ENCODE measurements at places on chromosomes 11 and 22.

DNA sequence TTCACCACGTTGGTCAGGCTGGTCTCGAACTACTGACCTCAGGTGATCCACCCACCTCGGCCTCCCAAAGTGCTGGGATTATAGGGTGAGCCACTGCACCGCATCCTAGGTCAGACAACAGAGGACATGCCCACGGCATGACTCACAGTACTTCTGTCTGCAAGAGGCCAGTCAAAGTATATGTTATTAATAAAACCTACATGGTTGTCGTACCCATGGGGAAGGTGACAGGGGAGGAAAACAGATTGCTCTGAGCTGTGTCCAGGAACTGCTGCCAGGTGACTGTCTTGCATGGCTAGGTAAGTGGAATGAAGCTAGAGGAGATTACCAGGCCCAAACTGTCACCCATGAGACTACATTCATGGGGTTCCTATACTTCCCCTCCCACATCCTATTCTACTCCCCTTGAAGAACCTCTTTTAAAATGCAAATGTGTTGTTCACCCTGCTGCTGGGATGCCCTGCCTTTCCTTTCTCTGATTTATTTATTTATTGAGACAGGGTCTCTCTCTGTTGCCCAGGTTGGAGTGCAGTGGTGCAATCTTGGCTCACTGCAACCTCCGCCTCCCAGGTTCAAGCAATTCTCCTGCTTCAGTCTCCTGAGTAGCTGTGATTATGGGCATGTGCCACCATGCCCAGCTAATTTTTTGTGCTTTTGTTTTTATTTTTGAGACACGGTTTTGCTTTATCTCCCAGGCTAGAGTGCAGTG, 2.0 kb upstream of the NLRX1 start:
- no peak for DNase-seq

- DNase-seq: no peak
Measured at GRCh38 chr11:11574373-11575287, 47.2 kb downstream of the GALNT18 start.

DNA sequence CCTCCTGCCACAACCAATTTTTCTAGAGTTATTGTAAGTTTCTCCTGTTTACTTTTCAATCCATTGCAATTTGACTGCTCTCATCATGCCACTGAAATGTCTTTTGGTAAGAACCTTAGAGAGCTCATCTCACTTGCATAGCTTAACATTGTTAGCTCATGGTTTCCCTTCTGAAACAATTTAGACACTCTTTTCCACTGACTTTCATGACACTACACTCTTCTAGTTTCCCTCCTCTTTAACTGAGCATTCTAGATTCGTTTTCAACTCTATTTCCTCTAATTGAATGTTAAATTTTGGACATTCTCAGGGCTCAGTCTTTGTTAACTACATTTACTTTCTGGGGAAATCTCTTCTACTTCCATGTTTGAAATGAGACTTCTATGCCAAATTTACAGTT, 369.1 kb downstream of the JRKL start:
- DNase-seq: no peak

- no peak for DNase-seq
Measured at GRCh38 chr11:116931206-116931953, 94.0 kb upstream of the APOA1 start.

- no peak for DNase-seq
Measured at GRCh38 chr11:2679011-2679676, 20.6 kb downstream of the KCNQ1OT1 start.

DNA sequence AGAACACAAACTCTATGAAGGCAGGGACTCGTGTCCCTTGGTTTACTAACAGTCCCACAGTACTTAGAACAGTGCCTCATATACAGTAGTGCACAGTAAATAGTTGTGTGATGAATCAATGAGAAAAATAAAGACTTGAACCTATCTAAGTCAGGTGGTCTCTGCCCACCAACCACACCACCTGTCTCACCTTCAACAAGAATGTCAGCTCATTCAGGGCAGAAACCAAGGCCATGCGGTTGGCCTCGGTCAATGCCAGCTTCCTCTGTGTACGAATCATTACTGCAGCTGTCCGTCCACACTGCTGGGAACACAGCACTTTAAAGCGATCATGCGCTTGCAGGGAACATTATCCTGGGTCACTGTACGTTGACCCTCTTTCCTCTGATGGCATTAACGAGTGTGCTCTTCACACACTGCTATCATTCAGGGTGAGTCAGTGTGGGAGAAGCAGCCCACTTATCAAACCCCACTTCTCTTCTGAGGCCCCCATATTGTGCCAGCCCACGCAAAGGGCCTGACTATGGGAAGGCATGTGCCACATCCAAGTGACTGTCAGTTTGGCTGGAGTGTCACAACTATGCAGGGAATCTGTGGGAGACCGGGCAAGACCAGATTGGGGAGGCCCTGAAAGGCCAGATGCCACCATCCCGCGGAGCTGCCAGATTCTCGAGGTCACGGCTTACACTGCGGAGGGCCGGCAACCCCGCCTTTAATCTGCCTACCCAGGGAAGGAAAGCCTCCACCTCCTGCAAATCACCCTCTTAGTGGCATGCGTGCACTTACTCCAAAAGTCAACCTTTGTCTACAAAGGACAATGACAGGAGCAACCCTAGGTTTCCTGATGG, 36.1 kb downstream of the LARGE1 start:
- no peak for DNase-seq

- no peak for DNase-seq
Measured at GRCh38 chr22:44237290-44237689, 56.6 kb downstream of the PARVG start.

- DNase-seq: peak; percentile 64
Measured at GRCh38 chr11:69044111-69045013, 4.4 kb upstream of the TPCN2 start.

DNA sequence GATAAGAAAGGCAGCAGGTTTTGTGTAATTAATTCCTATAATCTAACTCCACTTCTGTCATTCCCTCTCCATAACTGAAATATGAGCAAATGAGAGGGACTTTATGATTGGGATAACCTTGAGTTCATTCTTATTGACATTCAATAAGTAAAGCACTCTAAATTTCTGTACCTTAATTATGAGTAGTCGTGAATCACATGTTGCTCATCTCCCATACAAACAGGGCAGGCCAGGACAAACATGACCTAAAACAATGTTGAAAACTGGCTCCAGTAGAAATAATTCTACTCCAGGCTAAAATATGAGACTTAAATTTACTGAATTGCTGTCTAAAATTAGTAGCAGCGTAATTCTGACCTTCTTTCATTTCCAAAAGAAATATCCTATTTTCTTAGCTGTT, 505.4 kb downstream of the NELL1 start:
- no peak for DNase-seq

DNA sequence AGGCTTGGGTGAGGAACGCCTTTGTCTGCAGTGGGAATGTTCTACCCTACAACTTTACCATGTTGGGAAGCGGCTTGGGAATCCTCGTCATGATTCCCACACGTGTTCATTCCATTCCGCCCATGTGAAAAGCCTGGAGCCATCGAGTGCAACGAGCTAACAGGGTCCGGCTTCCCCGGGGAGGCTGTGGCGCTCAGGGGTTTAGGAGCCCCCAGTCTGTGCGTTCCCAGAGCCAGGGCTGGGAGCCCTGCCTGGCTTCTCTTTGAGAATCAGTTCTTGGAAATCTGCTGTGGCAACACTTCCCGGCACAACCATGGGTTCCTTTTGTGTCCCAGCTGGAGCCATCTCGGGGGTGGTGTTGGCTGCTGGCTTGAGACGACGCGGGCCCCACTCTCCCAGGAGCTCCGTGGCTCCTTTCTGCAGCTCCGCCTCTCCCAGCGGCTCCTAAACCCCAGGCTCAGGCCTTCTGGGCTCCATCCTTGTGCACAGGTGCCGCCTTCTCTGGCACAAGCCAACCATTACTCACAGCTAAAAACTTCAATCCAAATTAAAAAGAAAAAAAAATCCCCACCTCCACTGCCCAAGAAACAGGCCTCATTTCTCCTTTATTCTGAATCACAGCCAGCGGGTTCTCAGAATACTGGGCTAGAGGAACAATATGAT, 18.7 kb upstream of the PPFIA1 start:
- DNase-seq: peak; percentile 13

- DNase-seq: no peak
Measured at GRCh38 chr22:45334068-45334467, 24.3 kb downstream of the FAM118A start.

- DNase-seq: no peak
Measured at GRCh38 chr22:27156821-27157489, 499.6 kb downstream of the MIAT start.

- no peak for DNase-seq
Measured at GRCh38 chr22:17115945-17116565, 5.1 kb downstream of the TMEM121B start.

GRCh38 chr11:113113801-113114704, 152.8 kb downstream of the NCAM1 start:
- peak; percentile 49 for DNase-seq

DNA sequence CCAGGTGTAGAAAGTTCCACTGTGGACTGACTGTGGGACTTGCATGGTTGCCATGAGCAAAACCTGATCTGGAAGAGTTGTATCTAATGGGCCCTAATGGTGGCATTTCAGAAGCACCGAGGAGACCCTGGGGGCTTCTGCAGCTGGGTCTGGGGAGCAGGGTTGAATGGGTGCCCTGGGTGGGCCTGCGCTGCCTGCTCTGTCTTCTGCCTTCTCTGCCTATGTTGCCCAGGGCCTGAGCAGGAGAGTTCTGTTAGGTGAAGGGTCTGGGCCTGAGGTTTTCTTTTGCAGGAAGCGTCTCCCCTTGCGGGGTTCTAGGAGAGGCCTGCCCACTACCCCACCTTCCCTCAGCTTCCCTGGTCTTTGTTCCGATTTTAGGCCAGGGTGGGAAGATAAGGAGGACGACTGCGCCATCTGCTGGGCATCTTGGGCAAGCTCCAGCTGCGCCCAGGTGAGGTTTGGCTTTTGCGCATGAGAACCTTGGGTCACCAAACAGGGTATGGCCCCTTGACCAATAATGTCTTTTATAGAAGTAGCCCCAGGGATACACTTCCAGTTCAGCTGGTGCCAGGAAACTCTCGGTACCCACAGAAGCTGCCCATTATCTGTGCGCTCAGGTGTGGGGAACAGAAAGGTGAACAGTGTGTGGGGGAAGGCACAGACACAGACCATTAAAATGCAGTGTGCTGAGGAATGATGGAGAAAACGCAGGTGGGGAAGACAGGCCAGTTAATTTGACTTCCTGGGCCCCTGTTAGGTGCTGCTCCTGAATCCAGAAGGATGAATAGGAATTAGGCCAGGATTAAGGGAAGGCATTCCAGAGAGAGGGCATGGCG, 23.2 kb downstream of the COMMD9 start:
- DNase-seq: no peak

- DNase-seq: peak; percentile 78
Measured at GRCh38 chr11:27471589-27472397, 797 bp downstream of the LGR4 start.

DNA sequence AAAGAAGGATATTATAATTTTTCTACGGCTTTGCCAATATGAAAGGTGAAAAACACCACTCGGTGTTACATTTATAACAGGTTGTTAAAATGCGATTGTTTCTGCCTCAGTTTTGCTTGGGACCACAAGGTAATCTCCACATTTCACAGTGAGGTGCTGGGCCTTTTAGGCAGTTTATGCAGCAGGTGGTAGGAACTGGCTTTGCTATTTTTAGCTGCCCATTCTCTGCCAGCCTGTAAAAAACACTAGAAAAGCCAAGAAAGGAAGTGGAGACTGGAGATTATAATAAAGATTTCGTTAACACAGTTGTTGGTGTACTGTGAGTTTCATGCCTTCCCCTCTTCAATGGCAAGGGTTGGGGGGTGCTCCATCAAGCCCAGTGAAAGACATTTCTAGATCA, 8.0 kb upstream of the MRPL16 start:
- no peak for DNase-seq

GRCh38 chr11:111641339-111642015, 39.2 kb downstream of the SIK2 start:
- no peak for DNase-seq

- peak; percentile 12 for DNase-seq
Measured at GRCh38 chr11:130315354-130315970, 745 bp upstream of the ZBTB44 start.

DNA sequence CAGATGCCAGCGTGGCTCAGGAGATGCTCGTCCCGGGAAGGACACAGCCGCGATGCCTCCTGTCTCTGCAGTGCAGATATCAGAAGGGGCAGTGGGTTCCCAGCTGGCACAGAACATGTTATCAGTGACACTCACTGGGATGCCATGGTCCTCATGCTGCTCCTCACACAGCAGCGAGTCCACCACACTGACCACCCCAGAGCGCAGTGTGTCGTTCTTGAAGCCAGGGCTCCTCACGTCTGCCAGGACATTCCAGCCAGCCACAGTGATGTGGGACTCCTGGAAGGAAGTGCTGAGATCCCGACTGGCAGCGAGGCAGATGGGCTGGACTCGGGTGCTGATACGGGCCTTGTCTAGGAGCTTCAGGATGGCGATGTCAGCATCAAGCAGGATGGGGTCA, 13.1 kb upstream of the SLC1A2 start:
- no peak for DNase-seq

DNA sequence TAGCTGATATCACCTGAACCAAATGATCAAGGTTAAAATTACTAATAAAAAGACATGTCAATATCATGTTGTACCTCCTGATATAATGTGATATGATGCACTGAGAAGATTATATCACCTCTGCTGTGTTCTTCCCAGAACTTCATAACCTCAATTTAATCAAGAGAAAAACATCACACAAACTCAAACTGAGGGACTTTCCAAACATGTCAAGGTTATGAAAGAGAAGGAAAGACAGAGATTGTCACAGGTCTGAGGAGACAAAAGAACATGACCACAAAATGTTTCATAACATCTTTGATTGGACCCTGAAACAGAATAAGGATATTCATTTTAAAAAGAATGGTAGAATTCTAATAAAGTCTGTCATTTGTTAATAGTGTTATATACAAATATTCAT, 43.0 kb upstream of the CFAP300 start:
- DNase-seq: no peak

DNA sequence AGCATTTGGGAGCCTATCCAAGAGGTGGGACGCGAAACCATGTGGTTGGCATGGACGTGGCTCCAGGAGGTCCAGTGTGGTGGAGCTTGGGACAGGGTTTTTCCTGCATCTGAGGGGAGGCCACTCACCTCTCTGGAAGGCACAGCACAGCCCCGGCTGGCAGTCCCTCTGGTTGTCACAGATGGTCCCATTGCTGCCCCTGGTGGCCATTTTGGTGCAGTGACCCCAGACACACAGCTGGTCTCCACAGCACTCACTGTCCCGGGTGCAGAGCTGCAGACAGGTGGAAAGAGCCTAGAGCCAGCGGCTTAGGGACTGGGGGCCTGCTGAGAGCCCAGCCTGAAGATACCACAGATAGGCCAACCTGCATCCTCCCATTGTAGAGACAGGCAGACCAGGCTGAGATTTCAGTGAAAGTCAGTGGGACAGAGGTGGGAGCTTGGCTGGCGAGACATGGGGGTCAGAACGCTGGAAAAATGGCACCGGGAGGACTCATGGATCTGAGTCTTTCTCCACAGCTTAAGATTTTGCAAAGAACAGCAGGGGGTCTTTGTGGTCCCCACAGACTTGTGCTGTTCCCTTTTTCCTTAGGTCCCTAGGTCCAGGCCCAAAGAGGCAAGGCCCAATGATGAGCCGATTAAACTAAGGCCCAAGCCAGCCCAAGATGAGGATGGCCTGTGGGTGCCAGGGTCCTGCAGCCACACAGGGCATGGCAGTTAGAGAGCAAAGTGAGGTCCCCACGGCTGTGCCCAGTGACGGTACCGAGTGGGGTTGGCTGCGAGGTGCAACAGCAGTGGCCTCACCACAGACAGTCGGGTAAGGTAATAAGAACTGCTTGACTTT, 41.4 kb downstream of the DKK3 start:
- DNase-seq: peak; percentile 74
